Right atrium auricular region (tissue), 2 donors: ENCODE measurements at places on chromosomes 2 and 18.

GRCh38 chr18:37516361-37516853 is 49.2 kb downstream of the CELF4 start:
- DNase-seq = no peak

DNA sequence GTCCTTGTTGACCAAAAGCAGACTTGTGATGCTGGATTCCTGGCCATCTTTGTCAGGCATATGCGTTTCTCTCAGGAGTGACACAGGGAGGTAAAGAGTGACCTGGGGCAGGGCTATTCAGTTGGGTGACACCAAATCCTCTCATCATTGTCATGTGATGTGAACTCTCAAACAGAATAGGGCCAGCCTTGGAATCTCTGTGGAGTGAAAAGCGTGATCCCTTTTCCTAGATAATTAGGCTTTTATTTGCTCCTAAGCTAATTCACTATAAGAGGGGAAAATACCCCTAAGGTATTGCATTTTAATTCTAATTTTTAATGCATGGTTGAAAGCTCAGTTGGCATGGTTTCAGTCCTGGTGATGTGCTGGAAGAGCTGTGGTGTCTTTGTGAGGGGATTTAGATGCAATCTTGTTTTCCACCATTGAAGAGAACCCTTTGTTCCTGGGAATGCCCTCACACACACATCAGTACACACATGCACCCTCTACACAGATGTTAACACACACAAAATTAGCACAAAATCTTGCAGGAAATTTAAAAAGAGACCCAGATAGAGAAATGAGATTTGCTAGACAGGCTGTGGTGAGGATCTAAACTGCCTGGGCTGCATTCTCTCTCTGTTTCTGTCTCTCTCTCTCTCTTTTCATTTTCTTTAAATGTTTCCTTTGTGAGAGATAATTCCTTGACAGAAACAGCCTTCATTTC is 349.9 kb downstream of the TSN start:
- DNase-seq = no peak

GRCh38 chr18:10343778-10344177 is 110.7 kb upstream of the APCDD1 start:
- no peak for DNase-seq

- DNase-seq = no peak
These were observed 659 bp downstream of the ZNF142 start for GRCh38 chr2:218658671-218659257.
